ENCODE measurements at places on chromosomes 12 and 14.
A peak's percentile ranks its signal among the peaks of the same experiment; 100 is the strongest.

DNA sequence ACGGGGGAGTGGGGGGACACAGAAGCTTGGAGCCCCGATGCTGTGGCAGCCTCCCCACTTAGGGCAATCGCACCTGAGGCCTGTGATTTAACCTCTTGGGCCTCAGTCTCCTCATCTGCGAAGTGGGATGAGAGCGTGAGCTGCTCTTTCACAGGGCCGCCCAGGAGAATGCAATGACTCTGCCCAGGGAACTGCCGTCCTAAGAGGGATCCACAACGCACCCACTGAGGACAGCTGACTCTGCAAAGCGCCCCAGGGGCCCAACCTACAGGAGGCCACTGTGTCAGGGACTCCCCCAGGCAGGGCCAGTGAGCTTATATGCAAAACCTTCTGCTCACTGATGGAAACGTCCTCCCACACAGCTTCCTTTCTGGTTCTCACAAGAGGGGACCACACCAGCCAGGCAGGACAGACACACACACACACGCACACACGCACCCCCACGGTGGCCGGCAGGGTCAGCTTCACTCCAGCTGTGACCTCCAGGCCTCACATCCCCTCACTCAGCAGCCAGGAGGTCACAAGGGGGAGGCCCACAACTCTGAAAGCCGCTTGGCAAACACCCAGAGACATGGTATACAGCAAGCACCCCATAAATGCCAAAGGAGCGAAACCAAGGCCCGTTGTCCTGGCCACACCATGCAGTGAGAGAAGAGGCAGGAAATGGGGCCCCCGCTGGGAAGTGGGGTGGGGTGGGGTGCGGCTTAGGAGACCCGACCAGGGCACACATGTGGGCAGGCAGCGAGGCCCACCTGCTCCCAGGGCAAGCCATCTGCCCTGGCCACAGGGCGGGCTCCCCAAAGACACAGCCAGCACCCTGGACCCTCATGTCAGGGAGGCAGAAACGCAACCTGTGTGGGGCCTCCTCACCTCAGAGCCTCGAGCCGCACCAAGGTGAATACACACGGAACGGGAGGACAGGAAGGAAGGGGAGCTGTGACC lies 73.3 kb downstream of the NCOR2 start:
- DNase-seq: peak; percentile 53

GRCh38 chr12:74337951-74338350 lies 199.7 kb upstream of the ATXN7L3B start:
- no peak for DNase-seq

DNA sequence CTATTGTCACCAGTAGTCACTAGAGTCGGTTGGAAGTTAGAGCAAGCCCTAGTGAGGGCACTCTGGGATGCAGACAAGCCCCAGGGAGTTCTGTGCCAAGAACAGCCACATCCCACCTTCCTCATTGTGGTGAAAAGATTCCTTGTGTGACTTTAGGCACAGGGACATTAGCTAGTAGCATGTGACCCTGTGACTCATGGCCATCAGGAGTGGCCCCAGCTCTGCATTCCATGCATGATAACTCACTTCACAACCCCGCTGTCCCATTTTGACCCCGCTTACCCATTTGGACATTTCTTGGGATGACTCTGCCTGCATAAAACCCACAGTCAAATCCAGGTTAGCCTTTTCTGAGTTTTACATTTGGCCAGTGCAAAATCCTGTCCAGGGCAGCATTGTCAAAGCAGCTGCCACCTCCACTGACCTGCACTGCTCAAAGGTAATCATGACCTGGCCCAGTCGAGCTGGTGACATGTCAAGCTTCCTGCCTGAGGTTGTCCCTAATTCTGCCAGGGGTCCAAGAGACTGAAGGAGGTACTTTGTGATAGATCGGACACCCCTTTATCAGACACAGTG lies 430.5 kb downstream of the DPF3 start:
- DNase-seq: no peak

DNA sequence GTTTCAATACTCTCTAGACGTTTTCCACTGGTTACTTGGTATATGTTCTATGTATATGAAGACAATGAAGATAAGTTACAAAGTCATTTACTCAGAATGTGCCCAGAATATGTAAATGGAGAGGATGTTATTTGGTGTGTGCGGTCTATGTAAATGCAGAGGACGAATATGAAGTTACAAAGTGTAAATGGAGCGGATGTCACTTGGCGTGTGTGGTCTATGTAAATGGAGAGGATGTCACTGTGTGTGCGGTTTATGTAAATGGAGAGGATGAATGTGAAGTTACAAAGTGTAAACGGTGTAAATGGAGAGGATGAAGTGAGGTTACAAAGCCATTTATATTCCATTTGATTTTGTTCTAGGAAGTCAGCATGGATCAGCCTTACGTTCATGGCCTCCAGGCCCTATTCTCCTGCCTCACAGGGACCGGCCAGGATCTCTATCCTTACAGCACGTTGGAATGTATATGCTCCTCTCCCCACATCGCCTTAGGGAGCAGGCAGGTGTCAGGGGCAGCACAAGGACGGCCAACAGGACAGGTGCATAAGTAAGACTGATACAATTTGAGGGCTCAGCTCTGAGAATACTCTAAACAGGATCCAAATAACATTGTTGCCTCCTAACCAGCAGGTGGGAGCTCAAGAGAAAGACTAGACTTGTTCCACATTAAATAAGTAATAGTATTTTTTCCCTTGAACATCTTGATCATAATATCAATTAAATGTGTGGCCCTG lies 42.4 kb downstream of the GLRX5 start:
- no peak for DNase-seq

DNA sequence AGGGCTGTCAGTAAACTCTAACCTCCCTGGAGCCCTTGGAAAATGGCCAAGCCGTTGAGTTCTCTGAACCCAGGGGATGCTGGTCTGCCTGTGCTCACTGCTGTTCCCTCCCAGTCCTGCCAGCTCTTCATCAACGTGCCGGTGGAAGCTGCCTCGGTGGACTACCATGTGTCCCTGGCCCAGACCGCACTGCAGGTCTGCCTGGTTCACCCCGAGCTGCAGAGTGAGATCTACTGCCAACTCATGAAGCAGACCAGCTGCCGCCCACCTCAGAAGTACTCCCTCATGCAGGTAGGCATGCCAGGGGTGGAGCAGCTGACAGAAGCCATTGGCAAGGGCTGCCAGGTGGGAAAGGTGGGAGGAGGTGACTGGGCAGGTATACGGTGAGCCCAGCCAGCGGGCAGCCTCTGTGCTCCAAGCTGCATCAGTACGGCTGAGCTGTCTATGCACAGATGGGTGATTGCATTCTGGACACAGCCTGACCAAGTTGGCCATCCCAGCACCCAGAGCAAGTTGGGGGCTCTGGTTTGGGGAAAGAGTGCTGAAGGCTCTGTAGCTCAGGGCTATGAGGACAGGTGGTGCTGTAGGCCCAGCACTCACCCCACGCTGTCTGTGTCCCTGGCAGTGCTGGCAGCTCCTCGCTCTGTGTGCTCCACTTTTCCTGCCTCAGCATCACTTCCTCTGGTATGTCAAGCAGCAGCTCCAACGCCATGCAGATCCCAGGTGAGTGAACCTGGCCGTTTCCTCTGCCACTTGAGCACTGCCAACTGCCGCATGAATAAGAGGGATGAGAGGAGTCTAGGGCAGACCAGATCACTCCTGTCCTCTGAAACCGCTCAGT lies 21.9 kb downstream of the PIGH start:
- no peak for DNase-seq

- no peak for DNase-seq
These were observed 1.2 kb downstream of the NTN4 start for GRCh38 chr12:95789126-95790032.

GRCh38 chr12:13187399-13187798 lies 9.1 kb upstream of the EMP1 start:
- DNase-seq: no peak

DNA sequence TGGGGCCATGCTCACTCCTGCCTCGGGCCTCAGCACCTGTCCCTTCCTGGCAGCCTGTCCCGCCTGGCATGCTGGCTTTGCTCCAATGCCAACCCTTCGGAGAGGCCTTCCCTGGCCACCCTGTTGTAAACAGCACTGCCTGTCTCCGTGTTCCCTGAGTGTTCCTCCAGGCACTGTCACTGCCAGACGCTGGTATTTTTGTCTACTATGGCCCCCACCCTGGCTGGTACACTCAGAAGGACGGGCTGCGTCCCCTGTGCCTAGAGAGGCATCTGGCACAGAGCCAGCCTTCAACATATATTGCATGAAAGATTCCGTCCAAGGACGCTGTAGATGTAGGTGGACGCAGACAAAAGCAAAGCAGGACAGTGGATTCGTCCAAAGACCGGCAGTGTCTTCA lies 2.7 kb upstream of the ASPG start:
- DNase-seq: no peak

- DNase-seq: no peak
These were observed 40.9 kb downstream of the MBIP start for GRCh38 chr14:36279306-36280190.

- no peak for DNase-seq
These were observed 424.2 kb downstream of the ETNK1 start for GRCh38 chr12:23049180-23049579.

GRCh38 chr14:102338724-102339123 lies 19.2 kb downstream of the ZNF839 start:
- DNase-seq: no peak

DNA sequence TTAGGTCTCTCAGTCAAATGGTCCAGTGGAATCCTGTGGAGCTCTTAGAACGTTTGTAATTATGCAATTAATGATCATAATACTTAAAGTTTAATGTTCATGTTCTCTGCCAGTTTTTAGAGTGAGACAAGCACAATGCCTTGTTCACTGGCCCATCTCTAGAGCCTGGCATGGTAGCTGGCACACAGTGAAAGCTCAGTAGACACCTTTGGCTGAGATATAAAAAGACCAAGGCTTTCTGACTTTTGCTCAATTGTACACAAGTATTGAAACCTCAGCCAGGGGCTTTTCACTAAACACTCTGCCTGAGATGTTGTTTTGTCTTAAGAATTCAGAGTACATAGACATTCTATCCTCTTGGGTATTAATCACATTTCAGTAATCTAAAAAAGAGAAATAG lies 241.8 kb upstream of the ATP2B1 start:
- no peak for DNase-seq

- no peak for DNase-seq
These were observed 50.6 kb downstream of the SCAF11 start for GRCh38 chr12:45939759-45940158.

GRCh38 chr12:121641343-121641630 lies 15.0 kb downstream of the ORAI1 start:
- no peak for DNase-seq

DNA sequence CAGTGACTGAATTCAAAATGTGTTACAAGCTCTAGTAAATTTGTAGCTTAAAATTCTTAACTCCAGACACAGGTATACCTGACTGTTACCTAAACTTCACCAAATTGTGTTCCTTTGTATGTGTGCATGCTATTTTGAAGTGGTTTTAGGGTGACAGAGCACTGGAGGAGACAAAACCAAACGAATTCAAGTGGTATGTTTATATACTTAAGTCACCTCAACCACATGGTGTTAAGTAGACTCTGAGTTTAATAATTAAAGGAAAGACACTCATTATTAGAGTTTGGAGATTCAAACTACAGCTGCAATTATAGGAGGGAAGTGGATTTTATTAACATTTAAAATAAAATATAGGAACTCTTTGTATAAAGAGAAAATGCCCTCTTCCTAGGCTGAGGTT lies 84.3 kb downstream of the PLCZ1 start:
- no peak for DNase-seq

GRCh38 chr12:114841557-114842251 lies 157.7 kb upstream of the TBX3 start:
- DNase-seq: no peak

GRCh38 chr12:86666316-86666715 lies 410.1 kb upstream of the MGAT4C start:
- no peak for DNase-seq

GRCh38 chr14:99333841-99334635 lies 62.0 kb upstream of the BCL11B start:
- no peak for DNase-seq

- no peak for DNase-seq
These were observed 75.2 kb downstream of the FIGNL2 start for GRCh38 chr12:51773145-51773869.

DNA sequence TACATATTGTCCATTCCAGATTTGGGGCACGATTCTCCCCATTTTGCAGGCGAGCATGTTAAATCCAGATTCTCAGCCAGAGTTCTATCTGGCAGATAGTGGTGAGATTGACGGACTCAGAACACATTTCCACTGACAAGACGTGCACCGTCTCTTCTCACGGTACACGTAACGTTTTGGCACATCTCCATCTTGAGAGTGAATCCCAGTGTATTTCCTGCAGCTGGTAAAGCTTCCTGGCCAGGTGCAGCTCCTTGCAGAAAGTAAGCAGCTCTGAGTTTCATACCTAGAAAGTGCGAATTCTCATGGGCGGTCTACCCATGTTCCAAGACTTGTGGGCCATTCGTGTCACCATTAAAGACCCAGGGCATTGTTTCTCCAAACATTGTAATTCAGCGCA lies 102.6 kb downstream of the TSPAN9 start:
- DNase-seq: no peak

- DNase-seq: no peak
These were observed 260.4 kb upstream of the PPFIA2 start for GRCh38 chr12:82019533-82019932.
